ENCODE measurements at places on chromosomes 5 and 9.

DNA sequence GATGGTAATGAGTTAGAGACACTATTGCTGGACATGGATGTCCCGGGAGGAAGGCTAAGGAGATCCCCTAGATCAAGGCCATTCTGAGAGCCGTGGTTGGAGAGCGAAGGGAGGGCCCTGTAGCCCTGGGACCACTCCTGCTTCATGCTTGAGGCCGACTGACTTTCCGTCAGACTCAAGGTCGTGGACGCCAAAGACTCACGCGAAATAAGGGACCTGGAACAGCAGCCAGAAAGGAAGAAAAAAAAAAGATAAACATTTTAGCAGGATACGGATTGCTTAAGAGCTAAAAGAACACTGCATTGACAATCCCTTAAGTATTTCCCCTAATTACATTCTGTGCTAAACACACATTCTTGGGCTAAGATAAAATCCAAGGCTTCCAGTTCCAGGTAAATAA lies 181.2 kb downstream of the GLIS3 start:
- no peak for DNase-seq

GRCh38 chr5:147831465-147831864 lies at the start of gene SPINK1:
Gene SPINK1, minus strand, starts transcription at chr5:147831671. Its CDS starts 94 bp downstream, at chr5:147831577.
- DNase-seq: no peak

GRCh38 chr5:97022898-97023297 lies 87.0 kb downstream of the LNPEP start:
- DNase-seq: no peak

DNA sequence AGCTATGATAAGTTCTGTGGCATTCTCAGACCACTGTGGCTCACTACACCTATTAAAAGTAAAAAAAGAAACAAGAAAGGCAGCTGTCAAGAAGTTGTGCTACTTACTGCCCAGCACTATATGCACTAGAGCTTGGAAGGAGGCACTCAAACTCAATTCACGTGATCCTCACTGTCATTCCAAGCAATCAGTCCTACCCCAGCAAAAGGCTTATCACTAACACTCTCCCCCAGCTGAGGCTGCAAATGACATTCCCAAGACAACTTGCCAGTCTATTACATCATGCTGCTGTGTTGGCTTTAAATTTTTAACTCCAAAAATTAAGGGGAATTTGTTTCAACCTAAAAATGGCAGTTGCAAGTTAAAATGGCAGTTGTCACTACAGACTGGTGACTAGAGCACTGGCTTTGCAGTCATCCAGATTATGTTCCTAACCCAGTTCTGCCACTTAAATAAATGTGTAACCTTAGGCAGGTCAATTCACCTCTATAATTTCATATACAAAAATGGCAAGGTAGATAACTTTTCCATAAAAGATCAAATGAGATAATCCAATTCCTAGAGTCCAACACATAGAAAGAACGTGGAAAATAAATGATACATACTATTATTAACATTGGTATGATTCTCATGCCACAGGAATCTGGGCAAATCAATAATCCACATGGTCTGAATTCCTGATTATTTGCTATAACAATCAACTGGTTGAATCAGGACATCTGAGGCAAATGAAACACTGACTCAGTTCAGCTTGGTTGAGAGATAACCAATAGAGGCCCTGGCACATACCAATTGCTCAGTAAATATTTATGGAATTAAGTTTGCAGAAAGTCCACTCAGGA lies 52.4 kb downstream of the FBXW11 start:
- DNase-seq: no peak

DNA sequence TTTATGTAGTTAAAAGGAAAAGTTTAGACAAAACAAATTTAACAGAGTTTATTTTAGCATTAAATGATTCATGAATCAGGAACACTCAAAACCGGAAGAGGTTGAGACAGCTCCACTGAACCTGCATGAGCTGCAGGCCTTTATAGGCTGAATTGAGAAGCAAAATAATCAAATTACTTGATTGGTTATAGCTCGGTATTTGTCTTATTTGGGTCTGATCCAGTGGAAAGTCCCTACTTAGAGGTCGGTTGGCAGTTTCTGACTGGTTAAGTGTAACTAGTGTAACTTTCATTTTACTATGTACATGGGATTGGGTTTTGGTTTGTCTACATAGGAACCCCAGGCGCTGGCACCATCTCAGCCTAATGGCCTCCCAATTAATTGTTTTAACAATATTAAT lies 74.1 kb upstream of the PIK3R1 start:
- no peak for DNase-seq

- no peak for DNase-seq
These were observed 84.4 kb downstream of the TRIO start for GRCh38 chr5:14227513-14227912.

GRCh38 chr9:135991771-135992170 lies 30.6 kb upstream of the UBAC1 start:
- peak; percentile 78 for DNase-seq

- DNase-seq: peak; percentile 85
These were observed 209.7 kb downstream of the GADD45G start for GRCh38 chr9:89814340-89815040.

GRCh38 chr5:181215997-181216989 lies 6.8 kb upstream of the TRIM41 start:
- no peak for DNase-seq

All from NCI-H510A treated with DMSO at 0.1 percent for 48 hours (cell line).